ENCODE measurements at places on chromosomes 12 and 14.

- DNase-seq: no peak
Measured at GRCh38 chr12:42679466-42679865, 89.9 kb upstream of the PRICKLE1 start.

GRCh38 chr14:95432144-95433093 is 84.0 kb downstream of the SYNE3 start:
- DNase-seq: peak; percentile 14

GRCh38 chr12:116276652-116277466 is 634 bp downstream of the MED13L start:
- peak; percentile 28 for DNase-seq

GRCh38 chr14:49939884-49940510 is 47.1 kb downstream of the ARF6 start:
- no peak for DNase-seq

DNA sequence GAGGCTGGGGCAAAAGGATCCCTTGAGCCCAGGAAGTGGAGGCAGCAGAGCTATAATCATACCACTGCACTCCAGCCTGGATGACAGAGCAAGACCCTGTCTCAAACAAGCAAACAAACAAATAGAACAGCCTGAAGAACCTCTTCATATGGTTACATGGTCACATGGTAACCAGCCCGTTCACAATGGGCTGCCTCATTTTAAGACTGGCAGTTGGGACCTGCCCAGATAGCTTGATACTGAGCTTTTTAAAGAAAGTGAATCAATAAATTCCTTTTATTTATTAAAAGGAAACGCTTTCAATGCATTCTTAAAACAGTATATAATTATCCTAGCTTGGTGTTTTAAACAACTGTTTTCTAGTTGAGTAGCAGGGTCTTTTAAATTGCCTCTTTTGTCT is 10.5 kb downstream of the MLXIP start:
- no peak for DNase-seq

- DNase-seq: no peak
Measured at GRCh38 chr12:49195736-49196135, 6.9 kb upstream of the TUBA1A start.

- DNase-seq: no peak
Measured at GRCh38 chr14:55066223-55066622, 14.8 kb downstream of the MAPK1IP1L start.

- no peak for DNase-seq
Measured at GRCh38 chr12:114776731-114777442, 92.9 kb upstream of the TBX3 start.

- no peak for DNase-seq
Measured at GRCh38 chr12:108826807-108827721, 30.3 kb downstream of the SSH1 start.

GRCh38 chr14:75910048-75910447 is 71.7 kb downstream of the TGFB3 start:
- no peak for DNase-seq

- no peak for DNase-seq
Measured at GRCh38 chr12:89154743-89155499, 197.4 kb downstream of the DUSP6 start.

- no peak for DNase-seq
Measured at GRCh38 chr14:61300754-61301153, 19.6 kb upstream of the TMEM30B start.

DNA sequence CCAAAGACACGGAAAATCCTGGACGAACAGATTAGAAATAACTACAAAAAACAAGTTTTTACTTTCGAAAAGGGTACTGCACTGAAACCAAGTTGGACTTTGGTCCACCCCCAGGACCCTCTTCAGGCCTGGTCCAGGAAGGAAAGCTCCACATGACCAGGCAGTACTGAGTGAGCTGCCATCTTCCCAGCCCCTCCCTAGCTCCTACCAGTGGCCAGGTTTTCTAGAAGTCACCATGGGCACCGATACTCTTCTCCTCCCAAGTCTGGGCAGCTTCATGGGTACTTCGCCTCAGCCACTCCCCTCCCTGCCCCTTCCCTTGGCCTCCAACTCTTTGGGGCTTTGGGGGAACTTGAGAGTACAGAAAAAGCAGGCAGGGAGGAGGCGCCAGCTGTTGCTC is 6.6 kb downstream of the VAMP1 start:
- no peak for DNase-seq

- no peak for DNase-seq
Measured at GRCh38 chr14:63551332-63551731, 8.2 kb upstream of the PPP2R5E start.
